ENCODE measurements at places on chromosomes 11 and 22.

DNA sequence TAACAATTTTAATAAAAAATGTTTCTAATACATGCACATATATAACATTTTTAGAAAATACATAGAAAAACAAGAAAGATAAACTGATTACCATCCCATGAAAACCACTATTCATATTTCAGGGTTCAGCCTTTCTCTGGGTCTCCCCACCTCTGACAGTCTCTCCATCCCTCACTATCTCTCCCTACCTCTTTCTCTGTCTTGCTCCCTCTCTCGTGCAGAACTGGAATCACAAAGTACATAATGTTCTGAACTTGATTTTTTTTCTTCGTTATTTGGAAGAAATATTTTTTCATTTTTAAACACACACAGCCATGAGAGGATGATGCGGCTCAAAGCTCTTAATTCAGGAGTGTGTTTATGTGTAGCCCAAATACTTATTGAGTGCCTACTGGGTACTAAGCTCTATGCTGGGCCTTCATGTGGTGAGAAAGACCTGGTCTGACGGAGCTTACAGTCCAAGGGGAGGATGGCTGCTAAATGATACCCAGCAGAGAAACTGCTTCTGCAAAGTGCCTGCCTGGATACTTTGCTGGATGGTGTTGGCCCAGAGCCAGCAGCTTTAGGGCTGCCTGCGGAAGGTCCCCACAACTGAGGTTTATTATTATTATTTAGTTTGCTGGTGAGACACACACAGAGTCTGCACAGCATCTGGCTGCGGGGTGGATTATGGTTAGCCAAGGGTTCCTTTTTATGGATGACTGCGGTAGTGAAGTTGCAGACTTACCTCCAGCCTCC is 42.6 kb downstream of the SC5D start:
- DNase-seq: no peak

DNA sequence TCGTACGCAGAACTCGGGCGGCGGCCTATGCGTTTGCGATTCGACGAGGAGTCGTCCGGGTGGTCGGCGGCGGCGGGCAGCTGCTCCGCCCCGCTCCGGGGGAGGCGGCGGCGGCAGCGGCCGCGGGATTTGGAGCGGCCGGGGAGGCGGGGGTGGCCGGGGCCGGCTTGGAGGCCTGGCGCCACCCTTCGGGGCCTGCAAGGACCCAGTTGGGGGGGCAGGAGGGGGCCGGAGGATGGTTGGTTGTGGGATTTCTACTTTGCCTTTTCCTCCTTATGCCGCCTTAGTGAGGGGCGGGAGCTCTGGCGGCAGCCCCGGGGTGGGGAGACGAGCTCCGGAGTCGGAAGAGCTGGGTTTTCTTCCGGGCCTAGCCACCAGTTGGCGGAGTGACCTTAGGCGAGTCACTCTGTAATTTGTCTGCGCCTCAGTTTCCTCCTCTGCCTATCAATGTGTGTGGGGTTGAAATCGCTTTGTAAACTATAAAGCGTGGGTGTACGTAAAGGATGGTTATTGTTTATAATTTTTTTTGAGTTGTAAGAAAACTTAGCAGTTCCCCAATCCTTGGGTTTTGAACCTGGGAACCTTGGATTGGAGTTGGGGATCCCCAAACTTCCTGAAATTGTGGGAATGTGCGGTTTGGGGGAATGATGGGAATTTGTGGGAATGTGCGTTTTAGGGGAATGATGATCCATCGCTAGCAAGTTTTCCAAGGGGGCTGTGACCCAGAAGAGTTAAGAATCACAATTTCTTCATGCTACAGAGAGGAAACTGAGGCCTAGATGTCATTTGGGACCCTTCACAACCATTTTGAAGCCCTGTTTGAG is 679 bp downstream of the TUG1 start:
- no peak for DNase-seq

GRCh38 chr22:41557401-41558240 is 3.2 kb upstream of the CSDC2 start:
- DNase-seq: no peak

DNA sequence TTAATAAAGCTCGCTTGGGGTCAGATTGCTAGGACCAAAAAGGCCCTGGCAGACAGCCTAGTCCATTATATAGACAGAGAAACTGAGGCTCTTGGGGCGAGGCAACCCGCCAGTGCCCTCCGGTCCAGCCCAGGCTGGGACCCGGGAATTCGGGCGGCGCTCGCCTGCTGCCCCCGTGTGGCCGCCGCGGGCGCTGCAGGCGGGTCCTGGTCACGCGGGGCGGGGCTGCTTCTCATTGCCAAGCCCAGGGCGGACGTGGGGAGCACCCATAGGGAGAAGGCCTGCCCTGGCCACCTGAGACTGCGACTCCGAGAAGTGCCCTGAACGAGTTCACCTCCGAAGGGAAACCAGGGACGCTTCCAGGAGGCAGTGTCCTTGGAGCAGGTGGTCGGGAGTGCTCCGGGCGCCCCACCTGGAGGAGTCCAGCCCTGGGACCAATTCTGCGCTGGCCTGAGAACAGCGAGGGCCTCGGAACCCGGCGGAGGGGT is 36.0 kb upstream of the CSNK1E start:
- peak; percentile 80 for DNase-seq

- DNase-seq: no peak
These were observed 7.5 kb upstream of the SLCO2B1 start for GRCh38 chr11:75143420-75143731.

- DNase-seq: no peak
These were observed 29.6 kb upstream of the OR5P2 start for GRCh38 chr11:7826324-7826723.

Data from nephron progenitor cell (in vitro differentiated cells).